Activated naive CD4-positive, alpha-beta T cell treated with anti-CD3 and anti-CD28 coated beads, Interleukin-2, amount 50 U/mL, for 72 hours (primary cell): ENCODE measurements at places on chromosomes 2 and 18. TPM values are rescaled to one million over a fixed set of nuclear protein-coding genes. Genes with fewer than 3 reads are reported as not detected.

GAREM1 gene
- total RNA-seq, result not detected

AQP12B gene
- total RNA-seq, result not detected

GPR39 gene
- total RNA-seq, result not detected

SLC5A7 gene
- not detected for total RNA-seq

PJVK gene
- 1.7 TPM for total RNA-seq

IL1B gene
- 0.25 TPM for total RNA-seq

UGT1A10 gene
- total RNA-seq, result not detected

MRO gene
- total RNA-seq, result not detected

DPP10 gene
- total RNA-seq, result not detected

FLACC1 gene
- 0.43 TPM for total RNA-seq

ERBB4 gene
- not detected for total RNA-seq

CACNB4 gene
- 1.5 TPM for total RNA-seq

CD8B2 gene
- 0.76 TPM for total RNA-seq

RAPGEF4 gene
- total RNA-seq, result 1.3 TPM

LTBP1 gene
- total RNA-seq, result 0.39 TPM

RNF138 gene
- total RNA-seq, result 58.8 TPM

PCARE gene
- total RNA-seq, result not detected

IL36RN gene
- total RNA-seq, result not detected

LRRC30 gene
- not detected for total RNA-seq

DQX1 gene
- total RNA-seq, result 2.3 TPM

ZAP70 gene
- total RNA-seq, result 164 TPM

MC4R gene
- not detected for total RNA-seq

DLGAP1 gene
- not detected for total RNA-seq

EIF2AK3 gene
- total RNA-seq, result 15.0 TPM

AQP12A gene
- not detected for total RNA-seq

MDH1B gene
- total RNA-seq, result 0.36 TPM

REG3A gene
- total RNA-seq, result not detected

PLA2R1 gene
- total RNA-seq, result not detected

DGKD gene
- 63.2 TPM for total RNA-seq

CUL3 gene
- 68.9 TPM for total RNA-seq

CCDC121 gene
- total RNA-seq, result not detected

MAP4K4 gene
- total RNA-seq, result 82.9 TPM

UGT1A5 gene
- not detected for total RNA-seq

ABCG5 gene
- total RNA-seq, result not detected

GALR1 gene
- total RNA-seq, result not detected

CNTNAP5 gene
- total RNA-seq, result not detected

ABCG8 gene
- total RNA-seq, result not detected

PTRHD1 gene
- 13.7 TPM for total RNA-seq

CROCC2 gene
- not detected for total RNA-seq

GPBAR1 gene
- total RNA-seq, result 0.88 TPM

TEX44 gene
- not detected for total RNA-seq

WIPF1 gene
- 262 TPM for total RNA-seq

NIF3L1 gene
- total RNA-seq, result 17.2 TPM

NDC80 gene
- total RNA-seq, result 117 TPM

ALPI gene
- total RNA-seq, result not detected
